Urothelium cell line (cell line): ENCODE measurements at places on chromosomes 5 and 9.

- DNase-seq, result no peak
Measured at GRCh38 chr5:78929833-78930232, 55.3 kb downstream of the ARSB start.

- no peak for DNase-seq
Measured at GRCh38 chr5:170740551-170741205, 42.8 kb upstream of the GABRP start.

DNA sequence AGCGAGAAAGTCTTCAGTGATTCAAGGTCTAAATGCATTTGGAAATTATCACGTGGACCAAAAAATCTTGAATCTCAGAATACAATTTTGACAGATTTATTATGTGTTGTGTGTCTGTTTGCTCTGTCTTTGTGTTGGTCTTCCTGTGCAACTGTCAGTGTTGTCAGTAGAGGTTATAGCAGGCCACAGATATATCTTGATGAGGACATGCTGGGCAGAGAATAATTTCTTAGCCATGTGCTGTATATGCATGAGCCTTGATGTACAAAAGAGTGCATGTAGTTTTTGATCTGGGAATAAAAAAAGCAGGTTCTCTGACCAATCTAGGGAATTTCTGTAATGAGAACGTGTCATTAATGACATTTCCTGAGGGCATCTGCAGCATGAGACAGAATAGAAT lies 57.6 kb downstream of the ZSWIM6 start:
- no peak for DNase-seq

DNA sequence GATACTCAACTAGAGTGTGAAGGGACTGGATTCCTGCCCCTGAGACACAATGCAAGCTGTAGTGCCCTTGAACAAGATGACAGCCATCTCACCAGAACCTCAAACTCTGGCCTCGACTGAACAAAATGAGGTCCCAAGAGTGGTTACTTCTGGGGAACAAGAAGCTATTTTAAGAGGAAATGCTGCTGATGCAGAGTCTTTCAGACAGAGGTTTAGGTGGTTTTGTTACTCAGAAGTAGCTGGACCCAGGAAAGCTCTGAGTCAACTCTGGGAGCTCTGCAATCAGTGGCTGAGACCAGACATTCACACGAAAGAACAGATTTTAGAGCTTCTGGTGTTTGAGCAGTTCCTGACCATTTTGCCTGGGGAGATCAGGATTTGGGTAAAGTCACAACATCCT lies 2.4 kb downstream of the ZNF483 start:
- DNase-seq, result no peak

DNA sequence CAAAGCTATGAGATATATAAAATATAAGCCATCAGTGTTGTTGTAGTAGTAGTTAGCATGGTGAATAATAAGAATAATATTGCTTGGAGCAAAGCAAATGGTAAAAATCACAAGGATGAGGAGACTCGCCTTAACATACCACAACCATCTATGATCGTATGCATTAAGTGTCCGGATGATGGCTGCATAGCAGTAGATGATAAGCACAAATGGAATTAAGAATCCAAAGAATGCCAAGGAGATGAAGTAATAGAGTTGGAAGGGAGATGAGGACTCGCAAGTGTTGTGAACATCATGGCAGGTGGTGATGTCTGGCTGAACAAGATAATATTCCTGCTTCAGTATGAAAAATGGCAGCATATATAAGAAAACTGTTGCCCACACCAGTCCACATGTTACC lies 5.5 kb downstream of the F2RL2 start:
- DNase-seq, result no peak

DNA sequence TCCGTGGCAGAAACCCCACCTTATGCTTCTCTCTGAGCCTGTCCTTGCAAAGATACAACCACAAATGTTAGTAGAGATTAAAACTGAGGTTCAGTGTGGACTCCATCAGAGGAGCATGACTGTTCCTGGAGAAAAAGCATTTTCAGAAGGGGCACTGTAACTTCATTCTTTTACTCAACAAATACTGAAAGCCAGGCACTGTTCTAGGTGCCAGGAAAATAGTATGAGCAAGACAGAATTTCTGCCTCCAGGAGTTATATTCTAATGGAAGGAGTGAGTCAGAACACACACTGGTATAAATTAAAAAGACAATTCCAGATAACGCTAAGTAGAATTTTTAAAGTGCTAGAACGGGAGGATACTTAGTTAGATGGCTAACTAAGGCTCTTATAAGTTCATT lies 251.4 kb upstream of the GAS1 start:
- no peak for DNase-seq

DNA sequence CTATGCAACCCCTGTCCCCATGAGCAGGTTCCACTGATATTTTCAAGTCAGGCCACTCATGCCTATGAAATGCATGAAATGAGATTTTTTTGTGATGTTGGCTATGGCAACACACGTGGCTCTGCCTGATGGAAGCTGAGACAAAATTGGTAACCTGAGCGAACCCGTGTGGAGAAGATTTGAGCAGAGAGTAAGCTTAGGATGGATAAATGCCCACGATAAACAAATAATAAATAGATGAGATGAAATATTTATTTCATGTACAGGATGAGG lies 153.4 kb upstream of the IER5L start:
- no peak for DNase-seq

DNA sequence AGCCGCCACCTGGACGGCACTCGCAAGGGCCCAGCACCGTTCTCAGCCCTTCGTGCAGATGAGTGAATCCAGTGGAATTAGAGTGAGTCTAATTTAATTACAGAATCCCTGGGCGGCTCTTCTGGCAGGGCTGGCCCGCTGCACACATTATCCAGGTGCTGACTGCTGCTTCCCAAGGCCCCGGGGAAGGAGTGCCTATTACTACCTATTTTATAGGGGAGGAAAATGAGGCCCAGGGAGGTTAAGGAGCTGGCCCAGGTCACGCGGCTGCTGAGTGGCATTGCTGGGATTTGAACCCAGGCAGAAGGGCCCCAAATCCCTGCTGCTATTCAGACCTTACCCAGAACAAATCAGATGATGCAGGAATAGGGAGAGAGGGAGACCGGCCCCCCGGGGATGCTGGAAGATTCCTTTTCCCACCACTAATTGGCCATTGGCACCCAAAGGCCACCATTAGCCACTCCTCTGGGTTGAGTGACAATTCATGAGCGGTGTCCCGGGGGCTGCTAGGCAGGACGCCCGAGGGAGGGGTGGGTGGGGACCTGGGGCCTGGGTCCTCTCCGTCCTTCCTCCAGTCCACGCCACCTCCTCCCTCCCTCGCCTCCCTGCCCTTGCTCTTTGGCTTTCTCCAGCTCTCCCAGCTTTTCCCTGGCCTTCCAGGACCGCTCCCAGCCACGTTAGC lies 10.3 kb upstream of the QRFP start:
- DNase-seq, result no peak

DNA sequence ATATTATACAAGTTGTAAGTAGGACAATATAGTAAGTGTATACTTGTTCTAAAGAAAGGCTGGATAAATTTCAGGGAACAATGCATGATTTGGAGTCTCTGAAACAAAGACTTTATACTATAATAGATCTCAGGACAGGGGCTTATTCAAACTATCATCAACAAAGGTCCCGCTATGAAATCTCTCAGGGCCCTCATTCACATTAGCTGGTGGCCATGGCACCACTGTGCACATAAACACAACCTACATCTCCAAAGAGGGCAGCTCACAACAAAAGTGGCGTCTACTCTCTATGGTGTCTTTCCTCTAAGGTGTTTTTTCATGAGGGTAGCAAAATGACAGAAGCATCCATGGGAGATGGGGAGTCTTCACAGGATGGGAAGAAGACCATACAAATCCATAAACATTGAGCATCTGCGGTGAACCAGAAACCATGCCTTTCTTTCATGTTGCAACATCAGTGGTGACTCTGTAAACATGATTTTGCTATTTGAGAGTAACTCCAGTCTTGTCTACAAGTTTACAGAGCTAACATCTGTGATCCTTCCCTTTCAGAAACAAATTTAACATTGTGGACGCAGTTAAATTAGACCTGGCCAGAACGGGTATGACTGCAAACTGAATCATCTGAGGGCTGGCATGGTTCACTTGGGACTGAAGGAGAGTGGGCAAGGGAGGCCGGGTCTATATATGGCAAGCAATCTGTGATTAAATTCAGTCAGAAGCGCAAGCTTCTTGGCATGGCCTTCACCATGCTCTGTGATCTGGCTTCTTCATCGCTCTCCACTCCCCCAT lies 5.5 kb downstream of the TTLL11 start:
- DNase-seq, result no peak

DNA sequence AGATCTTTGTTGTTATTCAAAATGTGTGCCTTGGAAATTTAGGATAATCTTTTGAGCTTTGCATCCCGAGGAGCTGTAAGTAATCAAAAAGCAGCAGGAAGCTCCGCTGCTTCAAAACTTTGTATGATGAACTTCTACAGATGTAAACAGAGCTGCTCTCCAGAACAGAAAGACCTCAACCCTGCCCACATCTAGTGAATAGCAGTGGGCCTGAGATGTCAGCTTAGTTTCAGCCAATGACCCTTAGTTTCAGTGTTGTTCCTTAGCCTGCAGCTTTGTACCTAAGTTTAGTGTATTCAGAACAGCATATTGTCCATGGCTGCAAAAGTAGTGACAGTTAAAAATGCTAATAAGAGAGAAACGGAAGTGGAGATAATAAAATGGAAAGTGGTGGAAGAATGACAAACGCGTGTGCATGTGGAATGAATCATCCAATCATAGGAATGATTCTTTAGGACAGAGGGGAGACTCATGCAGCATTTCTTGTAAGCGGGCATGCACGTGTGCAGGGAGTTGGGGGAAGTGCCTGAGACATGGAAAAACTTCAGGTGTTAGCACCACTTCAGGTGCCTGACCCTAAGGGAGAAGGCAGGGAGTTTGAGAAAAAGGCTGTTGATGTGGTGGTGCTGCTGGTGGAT lies 24.9 kb downstream of the SNX24 start:
- no peak for DNase-seq

- no peak for DNase-seq
Measured at GRCh38 chr5:111132076-111132475, 39.9 kb downstream of the WDR36 start.

DNA sequence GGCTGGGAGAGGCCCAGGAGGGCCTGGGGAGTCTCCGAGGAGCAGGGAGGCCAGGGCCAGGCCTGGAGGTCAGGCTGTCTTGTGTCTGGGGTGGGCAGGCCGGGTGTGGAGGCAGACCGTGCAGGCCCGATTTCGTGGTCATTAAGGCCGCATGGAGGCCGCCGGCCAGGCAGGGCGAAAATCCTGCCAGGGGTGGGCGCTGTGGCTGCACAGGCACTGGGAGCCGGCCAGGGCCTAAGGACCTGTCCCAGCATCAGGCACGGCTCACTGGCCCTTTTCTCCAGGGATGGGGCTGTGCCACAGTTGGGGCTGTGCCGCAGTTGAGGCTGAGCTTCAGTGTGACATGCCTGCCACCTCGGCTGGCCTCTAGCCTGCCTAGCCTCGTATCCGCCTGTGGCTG lies 35.9 kb downstream of the ASS1 start:
- DNase-seq, result no peak

DNA sequence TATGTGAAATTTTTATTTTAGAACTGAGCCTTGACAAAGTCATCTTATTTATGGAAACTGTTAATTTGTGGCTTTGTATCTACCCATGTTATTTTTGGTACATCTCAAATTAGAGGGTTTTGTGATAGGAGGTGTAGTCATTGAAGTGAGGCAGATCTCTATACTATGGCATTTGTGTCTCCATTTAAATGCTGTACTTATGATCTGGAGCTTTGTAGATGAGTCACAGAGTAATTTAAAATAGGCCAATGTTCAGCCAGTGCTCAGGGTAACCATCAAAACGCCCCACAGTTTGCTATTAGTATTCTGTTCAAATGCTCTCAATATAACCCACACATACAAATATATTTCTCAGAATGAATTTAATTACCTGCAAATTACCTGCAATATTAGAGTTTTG lies 351.5 kb upstream of the KLF9 start:
- DNase-seq, result no peak

DNA sequence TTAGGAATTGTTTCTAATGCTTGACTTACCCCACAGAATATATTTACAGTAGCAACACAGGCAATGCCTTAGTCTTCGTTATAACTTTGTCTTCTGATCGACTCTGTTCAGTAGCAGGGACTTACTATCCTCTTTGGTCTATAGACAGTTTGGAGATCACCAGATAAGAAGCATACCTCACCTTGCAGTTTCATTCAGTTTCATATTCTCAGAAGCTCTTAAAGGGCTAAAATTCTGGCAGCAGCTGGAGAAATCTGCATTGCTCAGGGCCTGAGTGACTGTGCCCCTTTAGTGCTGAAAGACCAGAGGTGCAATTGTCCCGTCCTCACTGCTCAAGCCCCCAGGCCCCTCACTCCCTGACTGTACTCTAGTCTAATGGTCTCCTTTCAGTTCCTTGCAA lies 26.0 kb downstream of the ZBTB43 start:
- no peak for DNase-seq

DNA sequence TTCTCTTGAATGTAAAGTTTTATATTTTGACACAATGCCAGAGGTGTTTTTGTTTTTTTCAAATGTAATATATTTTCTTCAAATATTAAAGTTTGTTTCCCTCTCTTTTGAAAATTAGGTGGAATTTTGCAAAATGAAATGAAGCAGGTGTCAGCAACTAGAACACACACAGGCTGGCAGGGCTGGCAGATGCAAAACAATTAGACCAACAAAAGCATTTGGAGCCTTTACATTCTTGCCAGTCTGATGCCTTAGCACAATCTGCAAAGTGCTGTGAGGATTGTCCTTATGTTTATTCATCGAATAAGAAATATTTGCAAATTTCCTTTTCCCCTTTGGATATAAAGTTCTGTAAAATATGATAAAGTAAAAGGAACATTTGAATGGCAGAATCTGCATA lies 1063.9 kb downstream of the CDH9 start:
- DNase-seq, result no peak
